AG04450 (cell line): ENCODE measurements at places on chromosomes 13 and 19.

GRCh38 chr13:39306639-39307589 is 268.7 kb downstream of the NHLRC3 start:
- DNase-seq = no peak

- no peak for DNase-seq
These were observed 731 bp downstream of the MAG start for GRCh38 chr19:35292421-35293362.

GRCh38 chr19:2770055-2771013 is 12.7 kb downstream of the SGTA start:
- peak; percentile 7 for DNase-seq

DNA sequence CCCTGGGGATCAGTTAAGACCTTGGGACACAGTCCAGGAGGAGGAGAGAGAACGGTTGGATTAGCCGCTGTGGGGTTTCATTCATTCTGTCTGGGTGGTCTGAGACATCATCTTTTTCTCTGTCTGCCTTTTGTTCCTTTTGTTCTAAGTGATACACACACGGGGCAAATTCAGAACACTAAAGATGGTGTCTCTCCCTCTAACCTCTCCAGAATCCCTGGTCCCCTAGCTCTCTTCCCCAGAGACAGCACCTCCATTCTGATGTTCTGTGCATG is 5.0 kb downstream of the BICRA start:
- no peak for DNase-seq

DNA sequence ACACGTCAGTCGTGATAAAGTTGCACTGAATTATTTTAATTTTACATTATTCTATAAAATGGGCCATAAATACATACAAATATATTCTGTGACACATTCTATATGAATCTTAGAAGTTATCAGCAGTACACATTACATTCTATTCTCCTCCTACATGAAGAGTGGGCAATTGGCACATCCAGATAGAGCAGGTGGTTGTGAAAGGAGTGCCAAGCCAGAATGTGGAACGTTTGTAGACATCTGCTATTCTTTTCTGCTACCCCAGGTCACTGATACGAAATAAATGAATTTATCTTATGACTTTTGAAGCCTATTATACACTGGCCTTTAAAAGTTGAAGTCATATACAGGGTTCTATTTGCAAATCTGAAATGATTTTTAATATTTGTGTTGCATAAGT is 373.2 kb downstream of the PCDH17 start:
- no peak for DNase-seq

DNA sequence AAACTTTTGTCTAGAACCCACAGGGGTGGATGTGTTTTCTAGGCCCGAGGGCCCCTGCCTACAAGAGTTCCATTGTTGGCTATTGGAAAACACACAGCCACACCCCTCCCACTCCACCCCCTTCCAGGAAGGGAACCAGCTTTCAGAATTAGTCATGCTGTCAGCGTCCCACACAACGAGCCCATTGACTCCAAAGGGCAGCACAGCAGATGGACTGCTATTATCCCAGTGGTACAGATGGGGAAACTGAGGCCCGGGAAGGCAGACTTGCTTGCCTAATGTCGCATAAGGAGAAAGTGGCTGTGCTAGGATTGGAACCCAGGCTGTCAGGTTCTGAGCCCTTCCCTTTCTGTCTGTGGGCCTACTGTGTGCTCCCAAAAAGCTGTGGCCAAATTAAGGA is 8.1 kb upstream of the FXYD3 start:
- DNase-seq = no peak
